ENCODE measurements at places on chromosomes 16 and 17. TPM values are rescaled to one million over a fixed set of nuclear protein-coding genes. Genes with fewer than 3 reads are reported as not detected.
A peak's percentile ranks its signal among the peaks of the same experiment; 100 is the strongest.

DNA sequence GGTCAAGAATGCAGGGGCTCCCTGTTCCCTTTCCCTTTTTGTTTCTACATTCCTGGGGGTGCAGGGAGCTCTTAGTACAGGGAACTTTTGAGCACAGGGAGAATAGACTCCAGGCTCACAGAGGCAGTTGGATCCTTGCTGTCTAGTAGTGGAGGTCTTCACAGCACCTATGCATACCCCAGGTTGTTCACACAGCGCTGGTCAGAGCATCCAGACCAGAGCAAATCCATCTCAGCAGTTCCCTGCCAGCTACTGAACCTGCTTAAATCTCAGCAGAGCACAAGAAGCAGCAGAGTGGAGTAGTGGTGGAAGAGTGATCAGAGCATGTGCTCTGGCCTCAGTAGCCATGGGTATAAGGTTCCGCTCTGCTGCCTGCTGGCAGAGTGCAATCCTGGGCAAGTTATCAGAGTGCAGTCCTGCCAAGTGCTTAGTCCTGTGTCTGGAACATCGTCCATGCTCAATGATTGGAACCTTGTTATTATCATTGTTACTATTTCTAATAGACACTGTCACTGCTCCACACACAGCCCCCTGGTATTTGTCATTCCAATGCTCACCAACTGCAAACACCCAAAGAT is 220.4 kb downstream of the CBLN1 start:
- DNase-seq: no peak

ASIC2 gene
- total RNA-seq: not detected

FOXL1 gene
- not detected for total RNA-seq

DNA sequence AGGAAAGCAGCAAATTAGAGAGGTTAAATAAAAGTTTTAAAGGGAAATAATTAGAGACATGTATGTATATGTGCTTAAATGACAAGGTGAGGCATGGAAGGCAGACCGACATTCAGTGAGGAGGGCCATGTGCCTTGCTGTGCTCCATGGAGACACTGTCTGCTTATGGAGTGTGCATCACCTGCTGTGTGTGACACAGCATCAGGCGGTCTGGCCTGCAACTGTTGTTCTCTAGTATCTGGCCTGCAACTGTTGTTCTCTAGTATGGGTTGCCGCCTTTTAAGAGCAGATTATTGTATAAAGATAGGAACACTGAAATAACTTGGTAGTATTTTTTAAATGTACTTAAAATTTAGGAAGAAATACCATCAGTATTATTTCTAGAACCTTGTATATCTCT is 225.1 kb downstream of the LGALS9B start:
- no peak for DNase-seq

FOXJ1 gene
- 0.56 TPM for total RNA-seq

ZACN gene
- total RNA-seq: 6.8 TPM

GRCh38 chr16:1776991-1777374 is 4.0 kb upstream of the MRPS34 start:
- no peak for DNase-seq

GRCh38 chr17:57246257-57246656 is 10.1 kb upstream of the MSI2 start:
- DNase-seq: no peak

GRCh38 chr16:29678691-29679267 is at the start of gene QPRT:
TSS of gene QPRT (plus strand) at chr16:29679180. CDS start at chr16:29679198, 18 bp downstream.
- no peak for DNase-seq

DNA sequence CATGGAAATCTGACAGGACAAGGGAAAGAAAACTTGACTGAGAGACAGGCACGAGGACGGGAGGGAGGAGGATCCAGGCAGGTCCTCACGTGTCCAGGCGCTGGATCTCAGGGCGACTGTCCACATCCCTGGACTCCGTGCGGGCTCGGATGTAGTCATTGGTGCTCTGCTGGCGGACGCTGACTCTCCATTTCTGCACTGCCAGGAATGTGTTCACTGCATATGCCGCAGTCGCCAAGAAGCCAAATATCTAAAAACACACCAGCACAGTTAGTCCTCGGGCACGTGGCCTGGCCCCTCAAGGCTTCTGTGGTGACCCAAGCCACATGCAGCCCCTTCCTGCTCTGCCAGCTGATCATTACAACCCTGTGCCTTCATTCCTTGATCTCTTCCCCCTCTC is 17.5 kb downstream of the CMTM3 start:
- DNase-seq: no peak

- no peak for DNase-seq
Measured at GRCh38 chr17:44952946-44953475, 5.4 kb upstream of the KIF18B start.

DNA sequence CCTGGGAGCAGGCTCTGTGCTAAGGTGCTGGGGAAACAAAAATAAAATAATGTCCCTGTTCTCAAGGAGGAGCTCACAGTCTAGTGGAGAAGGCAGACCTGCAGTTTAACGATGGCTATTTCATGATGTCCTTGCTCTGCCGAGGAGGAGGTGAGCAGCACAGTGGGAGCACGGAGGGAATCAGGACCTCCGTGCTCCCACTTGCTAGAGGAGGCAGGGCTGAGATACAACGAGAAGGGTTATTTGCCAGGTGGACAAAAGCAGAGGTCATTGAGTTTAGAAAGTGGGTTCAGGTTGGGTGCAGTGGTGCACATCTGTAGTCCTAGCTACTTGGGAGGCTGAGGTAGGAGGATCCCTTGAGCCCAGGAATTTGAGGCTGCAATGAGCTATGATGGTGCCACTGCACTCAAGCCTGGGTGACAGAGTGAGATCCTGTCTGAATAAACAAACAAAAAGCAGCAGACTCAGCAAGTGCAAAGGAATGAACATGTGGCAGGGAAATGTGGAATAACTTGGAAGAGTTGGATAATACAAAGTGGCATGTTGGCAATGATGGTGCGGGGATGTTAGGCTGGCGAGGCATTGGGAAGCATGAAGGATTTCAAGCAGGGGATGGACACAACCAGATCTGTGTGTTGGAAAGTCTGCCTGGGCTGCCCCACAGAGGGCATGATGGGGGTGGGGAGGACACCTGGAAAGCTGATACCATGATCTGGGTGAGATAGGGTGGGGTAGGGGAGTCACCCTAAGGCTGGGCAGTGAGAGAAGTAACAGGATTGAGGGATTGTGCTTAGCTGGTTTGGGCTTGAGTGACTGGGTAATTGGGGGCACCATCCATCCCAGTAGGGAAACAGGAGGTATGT is 12.8 kb upstream of the TNS4 start:
- DNase-seq: no peak

DHX58 gene
- total RNA-seq: 40.2 TPM

DNA sequence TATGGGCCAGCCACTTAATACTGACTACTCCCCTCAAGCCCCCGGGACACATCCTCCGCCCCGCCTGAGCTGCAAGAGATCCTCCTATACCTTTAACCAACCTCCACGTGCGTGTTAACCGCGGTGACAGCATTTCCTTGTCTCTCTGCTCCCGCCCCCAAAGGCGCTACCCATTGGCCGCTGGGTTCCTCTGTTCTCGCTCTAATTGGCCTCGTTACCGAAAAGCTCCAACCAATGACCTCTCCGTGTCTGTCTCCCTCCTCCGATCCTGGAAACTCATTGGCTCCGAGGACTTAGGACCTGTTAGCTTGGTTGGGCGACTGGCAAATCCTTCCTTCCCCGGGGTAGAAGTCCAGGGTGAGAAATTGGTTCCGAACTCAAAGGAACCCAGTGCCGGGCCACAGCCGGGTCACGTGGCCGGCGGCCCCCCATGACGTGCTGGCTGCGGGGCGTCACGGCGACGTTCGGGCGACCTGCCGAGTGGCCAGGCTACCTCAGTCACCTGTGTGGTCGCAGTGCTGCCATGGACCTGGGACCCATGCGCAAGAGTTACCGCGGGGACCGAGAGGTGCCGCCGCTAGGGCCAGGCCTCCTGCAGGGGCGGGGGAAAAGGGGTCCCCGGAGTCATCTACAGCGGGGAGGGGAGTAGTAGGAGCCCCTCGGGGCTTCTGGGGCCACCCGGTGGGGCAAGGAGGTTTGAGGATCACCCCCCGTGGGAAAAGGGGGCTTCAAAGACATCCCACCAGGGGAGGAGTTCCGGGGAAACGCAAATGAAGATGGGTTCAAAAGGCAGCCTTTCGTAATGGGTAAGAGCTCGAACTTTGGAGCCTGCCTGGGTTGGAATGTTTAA is at the start of gene PNPO:
TSS of gene PNPO (plus strand) at position 326 of the 850 bp plus-strand sequence. CDS start at position 431, 105 bp downstream.
- peak; percentile 90 for DNase-seq

- no peak for DNase-seq
Measured at GRCh38 chr16:2866431-2866830, 8.5 kb upstream of the PRSS22 start.

TMEM235 gene
- total RNA-seq: not detected

SCIMP gene
- 0.14 TPM for total RNA-seq

DNA sequence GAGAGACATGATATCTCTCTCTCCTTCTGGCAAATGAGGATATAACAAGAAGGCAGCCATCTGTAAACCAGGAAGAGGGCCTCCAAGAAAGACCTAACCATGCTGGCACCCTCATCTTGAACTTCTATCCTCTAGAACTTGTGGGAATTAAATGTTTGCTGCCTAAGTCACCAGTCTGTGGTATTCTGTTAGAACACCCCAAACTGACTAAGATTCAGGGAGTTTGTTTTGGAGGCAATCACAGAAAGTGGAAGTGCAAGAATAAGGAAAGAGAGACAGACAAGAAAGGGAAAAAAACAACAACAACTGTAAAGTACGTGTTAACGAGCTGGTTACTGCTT is 114.5 kb upstream of the GOT2 start:
- no peak for DNase-seq

KRT14 gene
- total RNA-seq: not detected

DNA sequence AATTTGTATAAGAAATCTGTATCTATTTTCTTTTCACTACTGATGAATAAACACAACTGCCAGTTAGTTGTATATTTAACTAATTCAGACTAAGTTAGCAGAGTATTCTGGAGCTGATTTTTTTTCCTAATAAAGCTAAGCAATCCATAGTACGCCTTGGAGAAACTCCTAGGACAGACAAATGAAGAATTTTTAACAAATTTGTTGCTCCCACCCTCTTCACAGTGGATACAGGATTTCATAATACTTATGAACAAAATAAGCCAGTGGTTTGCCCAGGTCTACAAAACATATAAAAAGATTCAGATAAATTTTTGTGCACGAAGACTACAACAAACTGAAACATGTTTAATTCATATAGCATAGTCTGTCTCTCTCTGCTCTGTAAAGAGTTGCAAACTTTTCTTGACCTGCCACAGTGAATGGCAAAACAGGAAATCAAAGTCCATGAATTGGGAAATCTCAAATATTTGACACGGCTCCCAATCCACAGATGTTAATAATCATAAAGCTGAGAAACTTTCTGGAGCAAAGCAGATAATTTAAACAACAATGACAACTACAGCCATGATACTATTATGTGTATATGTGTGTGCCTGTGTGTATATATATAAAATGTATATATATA is 594 bp upstream of the ABCA6 start:
- DNase-seq: no peak

- DNase-seq: no peak
Measured at GRCh38 chr16:53839150-53839549, 135.2 kb downstream of the FTO start.

DNA sequence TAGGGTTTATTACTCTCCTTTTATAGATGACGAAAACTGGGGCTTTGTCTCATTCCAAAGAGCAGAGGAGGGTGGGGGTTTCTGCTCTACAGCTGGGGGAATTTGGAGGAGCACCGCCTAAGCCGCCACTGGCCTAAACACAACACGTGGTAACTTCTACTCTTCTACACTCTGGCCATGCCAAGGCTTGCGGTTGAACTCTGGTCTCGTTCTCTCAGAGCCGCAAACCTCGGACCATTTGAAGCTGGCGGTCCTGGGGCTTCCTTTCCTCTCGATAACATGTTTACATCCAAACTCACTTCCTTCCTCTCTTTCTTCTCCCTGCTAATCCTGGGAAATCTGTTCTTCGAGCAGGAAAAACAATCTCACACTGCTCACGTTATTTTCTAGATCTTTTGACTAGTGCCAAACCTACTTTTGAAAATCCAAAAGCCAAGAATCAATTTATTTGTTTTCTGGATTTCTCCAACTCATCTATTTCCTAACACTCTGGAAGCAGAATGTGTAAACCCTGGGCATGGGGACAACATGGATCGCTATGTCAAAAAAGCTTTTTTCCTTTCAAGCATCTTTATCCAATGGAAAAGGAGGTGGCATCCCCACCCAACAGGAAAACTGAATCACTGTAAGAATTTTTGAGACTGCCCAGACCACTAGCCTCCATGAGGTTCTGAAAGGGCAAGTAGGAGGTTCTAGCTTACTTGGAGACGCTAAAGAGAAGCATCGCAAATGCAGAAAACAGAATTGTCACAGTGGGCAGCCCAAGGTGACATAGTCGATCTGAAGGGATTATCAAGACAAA is 13.6 kb upstream of the EEF2K start:
- peak; percentile 91 for DNase-seq

- no peak for DNase-seq
Measured at GRCh38 chr17:7563115-7563869, 1.6 kb downstream of the SENP3 start.

ARRB2 gene
- 209 TPM for total RNA-seq

DNA sequence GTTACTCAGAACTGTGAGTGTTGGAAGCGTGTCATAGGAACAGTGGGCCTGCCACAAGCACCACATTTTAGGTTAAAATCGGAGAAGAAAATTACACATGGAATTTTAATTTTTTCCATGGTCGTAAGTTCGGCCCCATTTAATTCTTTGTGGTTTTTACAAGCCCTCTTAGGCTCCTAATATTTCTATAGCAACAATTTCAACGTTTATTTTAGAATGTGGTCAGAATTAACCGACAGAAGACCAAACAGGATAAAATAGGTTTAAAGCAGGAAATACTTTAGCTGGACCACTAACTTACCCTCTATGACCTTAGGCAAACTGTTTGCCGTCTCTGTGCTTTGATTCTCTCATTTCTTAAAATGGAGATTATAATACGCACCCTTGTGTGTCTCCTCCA is 69.9 kb downstream of the FTO start:
- DNase-seq: no peak

HOXB4 gene
- 0.89 TPM for total RNA-seq

DNA sequence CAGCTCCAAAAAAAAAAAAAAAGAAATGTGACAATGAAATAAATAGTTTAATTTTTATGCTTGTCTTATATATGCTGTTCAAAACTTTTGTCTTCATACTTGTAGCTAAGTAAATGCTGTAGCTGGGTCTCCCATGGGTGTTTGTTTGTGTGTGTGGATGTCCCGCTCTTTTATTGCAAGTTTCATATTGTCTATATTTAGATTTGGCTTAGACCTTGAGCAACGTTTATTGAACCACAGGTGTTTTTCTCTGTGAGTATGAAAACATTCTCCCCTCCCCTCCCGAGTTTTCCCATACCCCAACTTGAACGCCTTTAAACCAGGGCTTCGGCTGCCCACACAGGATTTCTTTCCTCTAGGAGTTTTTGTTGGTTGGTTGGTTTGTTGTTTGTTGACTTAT is 45.2 kb downstream of the MFSD11 start:
- no peak for DNase-seq

PRSS21 gene
- 1.8 TPM for total RNA-seq

Measured in activated naive CD4-positive, alpha-beta T cell treated with anti-CD3 and anti-CD28 coated beads, Interleukin-2, amount 50 U/mL, for 72 hours (primary cell).